Effector CD4-positive, alpha-beta T cell (primary cell): ENCODE measurements at places on chromosomes 1 and 21.

DNA sequence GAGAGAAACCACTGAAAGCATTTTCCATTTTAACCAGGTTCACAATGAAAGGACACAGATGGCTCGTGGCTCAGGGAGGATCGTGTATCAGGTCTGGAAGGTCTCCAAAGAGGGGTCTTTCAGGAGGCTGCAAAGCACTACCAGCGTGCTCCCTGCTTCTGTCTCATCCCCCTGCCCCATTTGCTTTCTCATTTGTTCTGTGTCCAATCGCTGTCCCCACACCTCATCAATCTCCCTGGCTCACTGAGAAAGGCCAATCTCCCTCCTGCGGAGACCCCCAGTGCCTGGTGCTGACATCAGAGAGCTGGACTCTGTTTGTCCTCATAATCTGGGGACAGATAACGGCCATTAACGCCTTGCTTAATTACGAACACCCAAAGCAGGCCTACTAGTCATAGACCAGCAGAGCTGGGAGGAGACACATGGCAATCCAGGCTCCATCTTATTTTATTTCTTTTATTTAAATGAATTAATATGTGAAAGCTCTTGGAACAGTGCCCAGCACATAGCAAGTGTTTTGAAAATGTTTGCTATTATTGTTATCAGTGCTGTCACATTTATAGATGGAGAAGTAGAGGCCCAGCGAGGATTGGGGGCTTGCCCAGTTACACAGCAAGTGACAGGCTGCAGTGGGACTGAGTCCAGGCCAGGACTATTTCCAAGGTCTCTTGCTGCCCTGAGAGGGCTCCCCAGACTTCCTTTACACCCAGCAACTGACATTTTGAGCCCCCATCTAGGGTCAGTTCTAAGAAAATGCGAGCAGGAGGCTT, 341.0 kb upstream of the USP24 start:
- DNase-seq: no peak

DNA sequence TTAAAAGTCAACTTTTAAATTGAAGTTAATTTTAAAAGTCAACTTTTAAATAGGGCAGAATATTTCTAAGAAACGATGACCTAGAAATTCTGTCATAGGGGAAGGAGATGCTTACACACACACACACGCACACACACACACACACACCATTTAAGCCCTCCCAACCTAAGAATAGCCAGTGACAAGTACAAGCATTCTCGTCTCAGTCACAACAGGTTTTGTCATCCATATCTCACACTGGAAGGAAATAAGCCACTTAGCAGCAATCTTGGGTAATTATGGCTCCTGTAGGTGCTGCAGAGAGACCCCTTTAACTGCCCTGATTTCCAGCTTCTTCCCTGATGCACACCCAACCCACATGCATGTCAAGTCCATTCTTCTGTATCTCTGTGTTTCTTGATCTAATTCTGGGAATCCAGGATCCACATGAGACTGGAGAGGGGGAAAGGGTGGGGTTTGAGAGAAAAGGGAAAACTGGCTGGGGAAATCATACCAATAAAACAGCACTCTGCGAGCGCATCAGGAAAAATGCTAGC, 338.1 kb downstream of the PAPPA2 start:
- no peak for DNase-seq

GRCh38 chr1:174413632-174414031, 34.1 kb upstream of the GPR52 start:
- no peak for DNase-seq

DNA sequence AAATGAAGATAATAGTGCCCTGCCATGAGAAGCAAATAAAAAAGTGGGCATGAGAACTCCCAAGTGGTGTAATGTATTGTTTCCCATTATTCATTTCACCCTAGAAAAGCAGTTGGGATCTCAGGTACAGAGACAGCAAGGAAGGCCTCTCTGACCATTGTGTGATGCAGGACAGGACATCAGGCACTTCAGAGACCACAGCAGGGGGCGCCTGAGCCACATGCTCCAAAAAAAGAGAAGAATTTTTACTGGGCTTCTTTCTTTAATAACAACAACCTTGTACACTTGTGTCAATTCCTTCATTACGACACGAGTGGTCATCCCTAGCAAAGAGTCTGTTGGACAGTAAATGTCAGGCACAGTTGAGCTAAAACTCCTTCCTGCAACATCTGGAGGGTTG, 533.3 kb downstream of the OMA1 start:
- no peak for DNase-seq

DNA sequence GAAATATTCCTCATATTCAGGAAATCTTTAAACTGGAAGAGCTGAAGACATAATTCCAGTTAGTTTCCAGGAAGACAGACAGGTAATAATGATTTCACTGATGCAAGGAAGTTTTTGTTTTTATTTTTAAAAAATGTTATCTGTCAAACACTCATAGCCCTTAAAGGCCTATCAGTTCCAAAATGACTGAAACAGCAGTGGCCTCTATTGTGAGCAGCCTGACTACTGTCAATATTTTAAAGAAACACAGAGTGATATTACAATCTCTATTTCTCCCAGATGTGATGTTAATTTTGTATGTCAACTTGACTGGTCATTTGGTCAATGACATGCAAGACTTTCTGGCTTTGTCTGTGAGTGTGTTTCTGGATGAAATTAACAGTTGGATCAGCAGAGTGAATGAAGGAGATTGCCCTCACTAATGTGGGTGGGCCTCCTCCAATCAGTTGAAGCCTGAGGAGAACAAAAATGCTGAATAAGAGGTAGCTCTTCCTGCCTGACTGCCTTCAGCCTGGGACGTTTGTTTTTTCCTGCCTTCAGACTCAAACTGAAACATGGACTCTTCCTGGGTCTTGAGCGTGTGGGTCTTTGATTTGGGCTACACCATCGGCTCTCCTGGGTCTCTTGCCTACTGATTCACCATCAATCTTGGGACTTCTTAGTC, 31.3 kb upstream of the SLC30A10 start:
- DNase-seq: no peak

GRCh38 chr1:6353619-6353954, 40.0 kb downstream of the ACOT7 start:
- DNase-seq: no peak

- no peak for DNase-seq
Observed at GRCh38 chr1:221880182-221880581, 138.3 kb upstream of the DUSP10 start.

DNA sequence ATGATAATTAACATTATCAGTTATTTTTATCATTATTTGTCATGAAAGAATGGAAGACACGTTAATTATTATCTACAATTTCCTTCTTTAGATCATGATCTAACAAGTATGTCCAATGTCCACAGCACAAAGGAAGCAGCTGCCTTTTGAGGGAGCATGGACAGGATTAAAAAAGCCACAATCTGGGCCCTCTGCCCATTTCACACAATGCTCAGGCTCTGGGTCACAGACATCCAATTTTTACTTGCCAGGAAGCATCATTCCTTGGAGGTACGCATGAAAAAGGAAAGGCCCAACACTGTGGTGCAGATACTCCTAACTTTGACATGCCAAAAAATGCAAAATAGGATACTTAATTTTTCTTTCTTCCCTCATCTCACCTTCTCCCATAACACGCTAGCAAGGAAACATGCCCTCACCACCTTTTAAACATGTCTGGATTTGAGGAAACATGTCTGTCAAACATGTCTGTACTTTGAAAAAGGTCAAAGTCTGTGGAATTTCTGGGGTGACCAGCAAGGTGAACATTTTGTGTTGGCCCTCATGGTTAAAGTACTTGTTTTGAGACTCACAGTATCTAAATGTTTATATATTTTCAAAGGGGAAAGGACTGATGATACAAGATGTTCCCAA, 40.0 kb downstream of the GADD45A start:
- no peak for DNase-seq

DNA sequence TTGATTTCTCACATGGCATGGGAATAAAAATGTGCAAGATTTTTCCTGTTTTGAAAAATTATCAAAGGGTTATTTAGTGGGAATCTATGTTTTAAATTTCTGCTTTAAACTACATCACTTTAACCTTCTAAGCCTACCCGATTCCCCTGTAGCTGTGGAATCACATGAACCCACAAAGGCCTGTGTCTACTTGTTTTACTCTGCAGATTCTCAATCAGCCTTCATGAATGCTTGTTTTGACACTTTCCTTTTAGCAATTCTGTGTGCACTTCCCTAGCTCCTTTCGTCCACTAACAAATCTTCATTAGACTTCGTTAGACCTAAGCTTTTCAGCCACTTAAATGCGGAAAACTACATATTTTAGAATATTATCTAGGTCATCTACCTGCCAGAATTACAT, 56.0 kb upstream of the C1orf21 start:
- DNase-seq: no peak

- no peak for DNase-seq
Observed at GRCh38 chr1:229940684-229941083, 126.4 kb upstream of the GALNT2 start.

DNA sequence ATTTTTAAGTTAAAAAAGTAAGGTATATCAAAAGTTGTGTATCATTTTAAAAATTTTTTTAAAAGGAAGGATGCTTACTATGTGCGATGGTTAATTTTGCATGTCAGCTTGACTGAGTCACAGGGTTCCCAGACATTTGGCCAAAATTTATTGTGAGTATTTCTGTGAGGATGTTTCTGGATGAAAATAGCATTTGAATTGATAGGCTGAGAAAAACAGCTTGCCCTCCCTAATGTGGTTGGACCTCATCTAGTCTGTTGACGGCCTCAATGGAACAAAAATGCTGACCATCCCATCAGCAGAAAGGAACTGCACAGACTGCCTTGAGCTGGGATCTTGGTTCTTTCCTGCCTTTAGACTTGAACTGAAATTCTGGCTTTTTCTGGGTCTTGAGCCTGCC, 724.5 kb downstream of the NCAM2 start:
- DNase-seq: no peak

DNA sequence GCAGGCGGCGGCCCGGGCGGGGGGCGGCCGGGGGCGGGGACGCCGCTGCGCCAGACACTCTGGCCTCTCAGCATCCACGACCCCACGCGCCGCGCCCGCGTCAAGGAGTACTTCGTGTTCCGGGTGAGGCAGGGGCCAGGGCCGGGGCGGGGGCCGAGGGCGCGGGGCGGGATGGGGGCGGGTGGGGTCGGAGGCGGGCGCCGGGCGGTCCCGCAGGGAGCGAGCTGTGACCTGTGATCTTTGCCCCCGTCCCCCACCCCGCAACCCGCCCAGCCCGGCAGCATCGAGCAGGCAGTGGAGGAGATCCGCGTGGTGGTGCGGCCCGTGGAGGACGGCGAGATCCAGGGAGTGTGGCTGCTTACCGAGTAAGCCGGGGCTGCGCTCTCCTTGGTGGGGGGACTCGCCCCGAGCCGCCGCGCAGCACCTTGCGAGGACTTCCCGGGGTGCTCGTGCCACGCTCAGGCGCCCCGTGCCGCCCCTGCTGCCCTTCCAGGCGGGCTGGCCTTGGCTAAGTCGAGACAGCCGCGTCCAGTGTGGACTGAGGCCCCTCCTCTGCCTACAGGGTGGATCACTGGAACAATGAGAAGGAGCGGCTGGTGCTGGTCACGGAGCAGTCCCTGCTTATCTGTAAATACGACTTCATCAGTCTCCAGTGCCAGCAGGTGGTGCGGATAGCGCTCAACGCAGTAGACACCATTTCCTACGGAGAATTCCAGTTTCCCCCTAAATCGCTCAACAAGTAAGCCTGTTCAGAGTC, 514 bp downstream of the TPRG1L start:
- peak; percentile 33 for DNase-seq

DNA sequence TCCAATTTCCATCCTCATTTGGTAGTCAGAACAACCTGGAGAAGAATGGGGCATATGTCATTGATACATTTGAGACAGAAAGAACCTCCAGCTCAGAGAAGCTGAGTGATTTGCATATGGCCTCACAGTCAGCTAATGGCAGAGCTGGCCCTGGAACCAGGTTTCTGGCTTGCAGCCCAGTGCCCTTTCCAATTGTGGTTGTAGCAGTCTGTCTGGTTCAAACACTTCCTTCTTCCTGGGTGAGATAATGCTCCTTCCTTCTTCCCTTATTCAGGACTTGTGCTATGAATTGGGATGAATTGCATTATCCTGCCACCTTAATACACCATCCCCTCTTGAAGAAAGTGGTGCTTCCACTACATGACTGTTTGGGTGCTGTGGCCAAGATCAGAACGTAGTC, 24.2 kb downstream of the SLC5A9 start:
- no peak for DNase-seq

DNA sequence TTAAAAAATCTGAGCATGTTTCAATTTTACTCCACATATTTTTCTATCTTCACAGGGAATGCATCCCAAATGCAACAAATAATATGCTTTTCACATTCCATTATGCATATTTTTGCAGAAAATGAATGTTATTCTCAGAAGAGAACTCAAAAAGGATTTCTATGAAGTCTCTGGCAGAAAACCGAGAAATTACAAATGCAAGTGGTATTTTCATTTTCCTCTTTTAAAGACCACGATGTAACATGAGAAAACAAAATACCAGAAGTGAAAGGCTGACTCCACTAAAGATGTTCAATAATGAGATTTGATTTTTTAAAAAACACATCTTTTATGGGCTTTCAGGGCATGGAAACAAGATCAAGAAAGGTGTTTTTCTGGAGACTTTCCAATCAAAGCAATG, 5.0 kb upstream of the PDC start:
- DNase-seq: no peak

DNA sequence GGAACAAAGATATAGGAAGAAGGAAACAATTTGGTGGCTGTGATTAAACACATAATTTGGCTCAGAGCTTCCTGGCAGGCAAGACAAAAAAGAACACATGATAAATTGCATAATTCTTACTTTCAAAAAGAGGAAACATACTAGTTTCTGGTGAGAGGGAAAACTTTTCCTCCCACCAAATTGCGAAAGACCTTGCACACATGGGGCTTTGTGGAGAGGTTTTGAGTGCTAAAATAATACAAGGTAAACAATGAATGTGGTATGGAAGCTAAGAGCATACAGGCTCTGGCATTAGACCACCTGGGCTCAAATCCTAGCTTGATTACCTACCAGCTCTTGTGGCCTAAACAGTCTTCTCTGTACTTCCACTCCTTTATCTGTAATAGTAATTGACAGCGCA, 140.2 kb upstream of the HOOK1 start:
- DNase-seq: no peak
